Activated CD4-positive, alpha-beta memory T cell treated with anti-CD3 and anti-CD28 coated beads, Interleukin-2, amount 10 ng/mL, durations not matched to agents 7 days and 5 days (primary cell): ENCODE measurements at places on chromosomes 7 and 10. TPM values are rescaled to one million over a fixed set of nuclear protein-coding genes. Genes with fewer than 3 reads are reported as not detected.
A peak's percentile ranks its signal among the peaks of the same experiment; 100 is the strongest.

DNA sequence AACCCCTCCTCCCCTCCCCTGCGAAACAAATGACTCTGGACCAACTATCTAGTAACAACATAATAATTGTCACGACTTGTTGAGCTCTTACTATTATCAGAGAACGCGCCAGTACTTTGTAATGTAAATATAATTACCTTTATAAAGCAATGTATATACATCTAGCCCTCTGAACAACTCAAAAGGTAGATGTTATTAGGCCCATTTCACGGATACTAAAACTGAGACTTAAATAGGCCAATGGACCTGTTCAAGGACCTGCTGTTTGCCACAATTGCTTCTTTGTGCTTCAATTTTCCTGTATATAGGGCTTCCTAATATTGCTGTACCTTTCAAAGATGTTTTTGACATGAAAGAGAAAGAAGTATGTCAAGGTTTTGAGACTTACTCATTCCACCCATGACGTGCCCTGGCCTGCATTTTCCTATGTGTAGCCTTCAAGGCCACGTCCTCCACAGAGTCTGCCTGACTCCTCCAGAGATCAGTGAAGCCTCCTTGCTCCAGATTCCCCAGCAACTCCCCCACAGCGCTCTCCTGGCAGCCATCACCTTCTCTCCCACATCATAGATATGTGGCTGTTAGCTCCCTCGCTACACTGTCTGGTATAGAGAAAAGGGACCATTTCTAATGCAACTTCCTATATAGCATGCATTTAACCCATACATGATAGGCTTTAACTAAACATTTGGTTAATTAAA, 156.6 kb downstream of the SKIDA1 start:
- H3K4me3 ChIP-seq, result no peak overlapping the region
- peaks cover 5% of the 10 kb centered on the region for H3K4me1 ChIP-seq
- no peaks in the 10 kb centered on the region for H3K27me3 ChIP-seq
- DNase-seq, result no peak
- H3K36me3 ChIP-seq, result no peaks in the 10 kb centered on the region
- no peak overlapping the region for H3K27ac ChIP-seq

DNA sequence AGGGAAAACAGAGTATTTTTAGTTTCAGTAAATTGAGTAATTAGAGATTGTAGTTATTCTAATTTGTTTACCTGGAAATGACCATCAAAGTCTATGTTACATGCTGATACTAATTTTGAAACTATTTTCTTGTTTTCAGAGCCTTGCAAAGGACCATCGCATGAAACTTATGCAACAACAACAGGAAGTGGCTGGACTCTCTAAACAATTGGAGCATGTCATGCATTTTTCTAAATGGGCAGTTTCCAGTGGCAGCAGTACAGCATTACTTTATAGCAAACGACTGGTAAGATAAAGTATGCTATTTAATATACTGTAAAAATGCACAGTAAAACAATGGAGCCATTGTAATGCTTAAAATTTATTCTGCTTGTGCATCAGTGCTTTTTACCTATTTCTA, 78.5 kb downstream of the TRIM24 start:
- DNase-seq, result no peak
- peaks cover 9% of the 10 kb centered on the region for H3K4me1 ChIP-seq
- H3K4me3 ChIP-seq, result no peak overlapping the region
- peaks cover 73% of the 10 kb centered on the region for H3K36me3 ChIP-seq

GRCh38 chr10:87878664-87879459, 15.4 kb downstream of the PTEN start:
- peaks cover 21% of the 10 kb centered on the region for H3K4me1 ChIP-seq
- peaks cover 60% of the 10 kb centered on the region for H3K36me3 ChIP-seq
- DNase-seq, result no peak
- H3K4me3 ChIP-seq, result no peak overlapping the region
- no peaks in the 10 kb centered on the region for H3K27me3 ChIP-seq

DNA sequence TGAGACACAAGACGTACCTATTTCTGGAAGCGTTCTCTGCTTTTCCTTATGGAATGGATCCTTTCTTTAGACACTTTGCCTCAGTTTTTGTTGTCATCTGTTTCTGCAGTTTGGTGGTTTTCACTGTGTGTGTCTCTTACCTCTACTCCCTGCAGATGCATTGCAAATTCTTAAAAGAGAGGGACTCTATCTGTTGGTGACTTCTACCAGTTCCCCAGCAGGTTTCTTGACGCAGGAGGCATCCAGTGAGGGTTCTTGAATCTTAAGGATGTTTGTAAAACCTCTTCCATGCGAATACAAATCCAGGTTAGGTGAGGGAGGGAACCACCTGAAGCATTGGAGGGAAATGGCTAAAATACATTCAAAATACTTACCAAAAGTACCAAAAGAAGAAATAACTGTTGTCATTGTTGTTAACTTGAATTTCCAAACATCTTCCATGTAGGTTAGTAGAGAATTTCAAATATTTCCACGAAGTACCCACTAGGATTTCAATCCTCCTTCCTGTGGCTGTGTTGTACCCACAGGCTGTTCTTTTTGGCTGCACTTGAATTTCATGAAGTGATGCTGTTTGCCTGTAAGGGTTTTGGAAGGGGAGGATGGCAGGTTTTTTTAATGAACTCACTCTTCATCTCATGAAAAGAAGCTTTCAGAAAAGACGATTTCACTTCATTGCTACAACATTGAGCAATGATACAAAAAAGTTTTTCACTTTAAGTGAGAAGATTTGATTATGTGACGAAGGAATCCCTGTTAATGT, 32.2 kb downstream of the PLXDC2 start:
- no peak overlapping the region for H3K4me3 ChIP-seq
- H3K36me3 ChIP-seq, result no peaks in the 10 kb centered on the region
- H3K27me3 ChIP-seq, result no peaks in the 10 kb centered on the region
- H3K4me1 ChIP-seq, result no peaks in the 10 kb centered on the region
- no peak for DNase-seq
- H3K27ac ChIP-seq, result no peak overlapping the region

- no peak for DNase-seq
- no peaks in the 10 kb centered on the region for H3K27me3 ChIP-seq
- H3K4me1 ChIP-seq, result no peaks in the 10 kb centered on the region
- no peak overlapping the region for H3K4me3 ChIP-seq
- H3K36me3 ChIP-seq, result no peaks in the 10 kb centered on the region
Observed at GRCh38 chr7:148367731-148368475, 222.7 kb upstream of the C7orf33 start.

- H3K4me3 ChIP-seq, result no peak overlapping the region
- no peaks in the 10 kb centered on the region for H3K4me1 ChIP-seq
- H3K27ac ChIP-seq, result no peak overlapping the region
- H3K27me3 ChIP-seq, result peaks cover 8% of the 10 kb centered on the region
Observed at GRCh38 chr10:770975-771374, 81.5 kb upstream of the DIP2C start.

DNA sequence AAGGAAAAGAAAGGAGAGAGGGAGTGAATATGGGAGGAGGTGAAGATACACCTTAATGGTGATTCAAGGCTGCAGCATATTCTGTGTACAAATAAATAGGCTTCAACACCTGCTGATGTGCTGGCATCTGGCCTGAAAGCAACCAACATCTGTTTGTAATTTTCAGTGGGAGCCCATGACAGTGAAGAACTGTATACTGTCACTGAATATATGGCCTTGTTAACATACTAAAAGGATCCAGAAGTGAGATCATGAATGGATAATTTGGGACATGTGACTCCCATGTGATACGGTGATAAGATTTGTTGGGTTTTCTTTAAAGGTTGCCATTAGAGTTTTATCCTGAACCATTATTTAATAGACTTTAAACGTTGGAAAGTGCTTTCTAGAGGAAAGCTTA, 459.3 kb downstream of the CNTNAP2 start:
- no peaks in the 10 kb centered on the region for H3K36me3 ChIP-seq
- no peaks in the 10 kb centered on the region for H3K4me1 ChIP-seq
- H3K27ac ChIP-seq, result no peak overlapping the region
- no peak overlapping the region for H3K4me3 ChIP-seq
- H3K27me3 ChIP-seq, result no peaks in the 10 kb centered on the region

DNA sequence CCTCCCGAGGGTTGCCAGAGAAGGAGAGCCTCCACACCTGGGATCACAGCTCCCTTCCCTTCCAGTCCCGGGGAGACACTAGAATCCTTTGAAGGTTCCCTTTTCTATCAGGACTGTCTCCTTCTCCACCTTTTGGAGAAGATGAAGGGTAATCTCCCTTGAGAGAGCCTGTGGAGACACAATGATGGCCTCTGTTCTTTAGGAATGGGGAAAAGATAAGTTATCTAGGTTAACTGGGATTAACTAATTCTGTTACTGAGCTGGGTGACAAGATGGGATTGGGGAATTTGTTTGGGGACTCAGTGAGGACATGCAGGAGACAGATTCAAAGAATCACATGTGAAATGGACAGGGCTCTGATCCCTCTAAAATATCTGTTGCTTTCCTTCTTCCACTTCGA, 181.1 kb upstream of the BMPER start:
- H3K4me3 ChIP-seq, result no peak overlapping the region
- no peaks in the 10 kb centered on the region for H3K36me3 ChIP-seq
- H3K27me3 ChIP-seq, result no peaks in the 10 kb centered on the region
- H3K27ac ChIP-seq, result no peak overlapping the region

DNA sequence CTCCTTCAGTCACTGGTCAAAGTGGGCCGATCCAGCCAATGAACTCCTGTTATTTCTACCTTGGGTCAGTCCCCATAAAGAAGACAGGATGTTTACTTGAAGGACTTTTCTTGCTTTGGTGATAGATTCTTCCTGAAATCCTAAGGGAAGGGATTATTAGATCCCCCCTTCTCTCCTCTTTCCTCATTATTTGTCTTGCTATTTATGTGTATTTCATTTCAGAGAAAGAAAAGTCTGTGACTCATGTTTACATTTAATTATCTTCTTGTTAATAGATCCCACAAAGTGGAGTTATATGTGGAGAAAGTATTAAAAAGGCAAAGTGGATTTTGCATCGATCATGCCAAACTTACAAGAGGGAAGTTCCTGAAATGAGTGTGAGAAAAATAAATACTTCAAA, 341.5 kb downstream of the PHTF2 start:
- DNase-seq, result no peak
- H3K4me3 ChIP-seq, result no peak overlapping the region
- no peaks in the 10 kb centered on the region for H3K36me3 ChIP-seq
- H3K27me3 ChIP-seq, result peaks cover 4% of the 10 kb centered on the region
- no peaks in the 10 kb centered on the region for H3K4me1 ChIP-seq
- H3K27ac ChIP-seq, result no peak overlapping the region

DNA sequence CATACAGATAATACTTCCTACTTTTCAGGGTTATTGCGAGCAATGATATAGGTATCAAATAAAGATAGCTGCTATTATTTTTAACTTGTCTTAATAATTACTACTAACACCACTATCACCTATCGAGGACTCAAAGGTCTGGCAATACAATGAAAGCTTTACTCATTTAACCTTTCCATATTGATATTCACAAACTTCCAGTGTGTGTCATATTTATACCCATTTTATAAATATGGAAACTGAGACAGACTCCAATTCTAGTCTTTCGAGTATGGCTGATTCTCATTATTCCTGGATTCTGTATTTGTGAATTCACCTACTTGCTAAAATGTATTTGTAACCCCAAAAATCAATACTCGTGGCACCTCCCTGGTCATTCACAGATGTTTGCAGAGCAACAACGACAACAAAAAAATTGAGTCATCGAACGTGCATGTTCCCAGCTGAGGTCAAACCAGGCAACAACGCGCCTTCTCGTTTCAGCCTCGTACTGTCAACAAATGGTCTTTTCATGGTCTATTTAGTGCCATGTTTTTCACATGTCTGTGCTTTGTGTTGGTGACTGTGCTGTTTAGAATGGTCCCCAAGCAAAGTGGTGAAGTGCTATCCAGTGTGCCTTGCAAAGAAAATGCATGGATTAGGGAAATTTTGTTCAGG, 51.7 kb downstream of the SMURF1 start:
- no peak overlapping the region for H3K27ac ChIP-seq
- no peak overlapping the region for H3K4me3 ChIP-seq
- peaks cover 15% of the 10 kb centered on the region for H3K36me3 ChIP-seq
- no peaks in the 10 kb centered on the region for H3K27me3 ChIP-seq
- peaks cover 4% of the 10 kb centered on the region for H3K4me1 ChIP-seq

GRCh38 chr7:16755397-16755796, 1.8 kb downstream of the TSPAN13 start:
- no peak for DNase-seq
- peaks cover 11% of the 10 kb centered on the region for H3K4me1 ChIP-seq
- no peak overlapping the region for H3K27ac ChIP-seq

DNA sequence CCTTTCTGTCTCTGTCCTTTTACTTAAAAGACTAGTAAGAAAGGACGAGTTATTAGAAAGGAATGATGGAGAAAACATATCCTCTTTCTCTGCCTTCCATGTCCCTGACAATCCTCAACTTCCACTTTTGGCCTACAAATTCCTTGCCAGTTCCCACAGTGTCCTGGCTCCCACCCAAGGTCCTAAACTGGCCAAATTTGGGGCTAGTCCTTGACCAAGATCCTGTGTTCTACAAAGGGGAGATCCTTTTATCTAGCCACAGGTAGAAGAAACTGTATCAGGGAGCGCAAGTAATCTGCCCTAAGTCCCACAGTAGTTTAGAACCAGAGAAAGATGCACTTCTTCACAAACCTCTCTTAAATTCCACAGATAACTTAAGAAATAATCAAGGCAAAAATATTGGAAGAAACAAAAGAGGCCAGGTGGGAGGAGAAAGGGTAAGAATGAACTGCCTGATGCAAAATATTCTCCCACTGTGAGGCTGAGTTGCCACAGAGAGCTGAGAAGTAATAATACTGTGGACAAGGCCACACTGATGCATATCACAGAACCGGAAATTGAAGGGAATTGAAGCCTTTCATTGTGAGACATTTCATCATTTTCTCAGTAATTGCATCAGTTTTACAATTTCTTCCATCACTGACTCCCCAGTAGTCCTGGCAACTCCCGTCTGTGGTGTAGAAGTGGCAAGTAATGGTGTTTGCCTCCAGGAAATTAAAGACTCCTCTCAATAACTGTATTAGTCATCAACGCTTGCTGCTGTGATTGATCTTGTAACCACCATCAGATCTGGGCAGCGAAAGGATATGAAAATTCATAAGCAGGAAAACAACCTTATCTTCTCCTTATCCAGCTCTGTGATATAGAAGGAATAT, 47.2 kb downstream of the DNAJC12 start:
- peaks cover 32% of the 10 kb centered on the region for H3K4me1 ChIP-seq
- H3K27ac ChIP-seq, result peak overlapping the region; percentile 44
- no peaks in the 10 kb centered on the region for H3K36me3 ChIP-seq
- no peaks in the 10 kb centered on the region for H3K27me3 ChIP-seq

SLC13A1 gene
- total RNA-seq, result not detected

INPP5F gene
- 11.8 TPM for total RNA-seq

CYP26A1 gene
- not detected for total RNA-seq

HOXA13 gene
- total RNA-seq, result not detected

TFR2 gene
- total RNA-seq, result 9.2 TPM

SERPINE1 gene
- 0.28 TPM for total RNA-seq

GIMAP8 gene
- total RNA-seq, result 25.1 TPM

SYCE1 gene
- not detected for total RNA-seq

PIP gene
- total RNA-seq, result not detected

ZNF398 gene
- 12.1 TPM for total RNA-seq

NPSR1 gene
- total RNA-seq, result not detected

ATP6V1F gene
- 124 TPM for total RNA-seq

CYP3A4 gene
- total RNA-seq, result not detected

ZPBP gene
- total RNA-seq, result not detected

NOM1 gene
- 22.1 TPM for total RNA-seq

ORAI2 gene
- total RNA-seq, result 61.9 TPM
